ENCODE measurements at places on chromosomes 11 and 22.

DNA sequence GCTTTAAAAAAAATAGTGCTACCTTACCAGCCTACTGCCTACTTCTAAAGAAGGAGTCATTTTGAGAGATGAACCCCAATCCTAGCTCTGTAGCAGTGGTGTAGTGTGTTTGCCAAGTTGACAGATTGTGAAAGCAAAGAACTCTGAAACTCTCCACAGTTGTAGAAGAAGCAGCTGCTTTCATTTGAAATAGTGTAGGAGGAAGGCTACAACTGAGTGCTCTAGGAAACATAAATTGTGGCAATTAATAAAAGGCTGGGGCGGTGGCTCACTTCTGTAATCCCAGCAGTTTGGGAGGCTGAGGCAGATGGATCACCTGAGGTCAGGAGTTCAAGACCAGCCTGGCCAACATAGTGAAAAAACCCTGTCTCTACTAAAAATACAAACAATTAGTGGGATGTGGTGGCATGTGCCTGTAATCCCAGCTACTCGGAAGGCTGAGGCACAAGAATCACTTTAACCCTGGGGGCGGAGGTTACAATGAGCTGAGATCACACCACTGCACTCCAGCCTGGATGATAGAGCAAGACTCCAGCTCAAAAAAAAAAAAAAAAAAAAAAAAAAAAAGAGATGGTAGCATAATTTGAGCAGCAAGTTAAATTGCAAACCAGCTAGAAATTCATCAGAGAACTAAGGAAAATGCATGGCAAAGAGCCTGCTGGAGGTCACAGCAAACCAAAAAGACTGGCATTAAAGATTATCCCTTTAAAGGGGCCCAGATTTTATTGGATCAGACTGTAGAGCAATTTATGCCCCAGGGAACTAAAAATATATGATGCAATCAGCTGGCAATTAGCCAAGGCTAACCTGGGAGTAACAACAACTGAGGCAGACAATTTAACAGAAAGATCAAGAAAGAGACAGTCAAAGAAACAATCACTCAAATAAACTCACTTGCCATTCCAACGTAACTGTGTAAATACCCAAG is 112.6 kb downstream of the LUZP2 start:
- no peak for DNase-seq

GRCh38 chr11:2402106-2402505 is 1.6 kb downstream of the TSSC4 start:
- no peak for DNase-seq

- DNase-seq: no peak
Observed at GRCh38 chr22:43047605-43048004, 32.7 kb upstream of the PACSIN2 start.

GRCh38 chr11:69501891-69502860 is 20.7 kb downstream of the LINC01488 start:
- DNase-seq: no peak

- no peak for DNase-seq
Observed at GRCh38 chr22:37514526-37515051, 4.6 kb downstream of the CARD10 start.

DNA sequence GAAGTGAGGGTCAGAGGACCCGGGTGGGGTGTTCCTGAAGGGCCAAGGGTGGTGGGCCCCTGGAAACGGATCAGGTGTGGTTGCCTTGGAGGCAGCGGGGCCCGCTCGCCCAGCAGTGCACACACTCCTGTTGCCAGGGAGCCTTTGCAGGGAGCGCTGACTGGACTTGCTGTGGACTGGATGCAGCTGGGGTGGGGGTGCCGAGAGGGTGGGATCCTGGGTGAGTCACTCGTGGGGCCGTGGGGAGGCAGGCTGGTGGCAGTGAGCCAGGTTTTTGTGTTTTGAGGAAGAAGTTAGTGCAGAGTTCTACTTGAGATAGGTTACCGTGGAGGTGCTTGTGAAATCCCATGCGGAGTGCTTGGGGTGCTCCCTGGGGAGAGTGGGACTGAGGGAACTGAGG is 1.3 kb downstream of the MRPL23 start:
- no peak for DNase-seq

- DNase-seq: no peak
Observed at GRCh38 chr11:99037057-99037456, 16.3 kb downstream of the CNTN5 start.

DNA sequence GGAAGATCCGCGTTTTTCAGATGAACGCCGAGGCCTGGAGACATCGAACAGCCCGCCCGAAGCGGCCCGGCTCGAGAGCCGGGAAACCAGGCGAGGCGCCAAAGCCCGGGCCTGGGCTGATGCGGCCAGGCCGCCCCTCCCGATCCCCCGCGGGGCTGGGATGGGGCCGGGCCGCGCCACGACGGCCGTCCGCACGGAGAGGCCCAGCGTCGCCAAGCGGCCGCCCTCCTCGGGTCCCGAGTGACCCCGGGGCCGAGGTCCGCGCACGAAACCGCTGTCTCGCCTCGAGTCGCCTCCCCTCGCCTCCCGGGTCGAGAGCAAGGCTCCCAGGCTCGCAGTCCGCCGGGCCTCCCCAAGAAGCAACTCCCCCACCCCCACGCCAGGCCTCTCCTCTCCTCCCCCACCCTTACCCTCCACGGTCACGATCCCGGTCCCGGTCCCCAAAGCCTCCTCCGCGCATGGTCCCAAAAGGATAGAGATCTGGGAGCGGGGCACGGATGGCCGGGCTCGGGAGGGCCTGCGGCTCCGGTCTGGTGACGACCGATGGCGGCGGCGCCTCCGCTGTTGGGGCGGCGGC is 482 bp downstream of the DDX17 start:
- no peak for DNase-seq

DNA sequence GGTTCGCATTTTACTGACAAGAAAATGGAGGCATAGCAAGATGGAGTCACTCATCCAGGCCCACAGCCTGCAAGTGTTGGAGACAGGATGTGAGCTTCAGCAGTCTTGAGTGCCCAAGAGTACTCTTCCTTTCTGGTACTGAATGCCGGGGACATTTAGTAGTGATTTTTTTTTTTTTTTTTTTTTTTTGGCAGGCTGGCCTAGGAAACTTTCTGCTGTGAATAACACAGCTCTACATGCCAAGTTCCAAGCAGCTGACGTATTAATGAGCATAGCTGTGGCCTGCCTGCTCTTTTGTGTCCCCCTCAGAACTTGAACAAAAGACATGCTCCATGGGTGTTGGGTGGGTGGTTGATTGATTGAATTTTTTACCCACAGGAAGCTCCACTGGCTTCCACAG is 195.5 kb upstream of the CADM1 start:
- no peak for DNase-seq

GRCh38 chr11:66727282-66728037 is 1.6 kb downstream of the SPTBN2 start:
- DNase-seq: no peak

DNA sequence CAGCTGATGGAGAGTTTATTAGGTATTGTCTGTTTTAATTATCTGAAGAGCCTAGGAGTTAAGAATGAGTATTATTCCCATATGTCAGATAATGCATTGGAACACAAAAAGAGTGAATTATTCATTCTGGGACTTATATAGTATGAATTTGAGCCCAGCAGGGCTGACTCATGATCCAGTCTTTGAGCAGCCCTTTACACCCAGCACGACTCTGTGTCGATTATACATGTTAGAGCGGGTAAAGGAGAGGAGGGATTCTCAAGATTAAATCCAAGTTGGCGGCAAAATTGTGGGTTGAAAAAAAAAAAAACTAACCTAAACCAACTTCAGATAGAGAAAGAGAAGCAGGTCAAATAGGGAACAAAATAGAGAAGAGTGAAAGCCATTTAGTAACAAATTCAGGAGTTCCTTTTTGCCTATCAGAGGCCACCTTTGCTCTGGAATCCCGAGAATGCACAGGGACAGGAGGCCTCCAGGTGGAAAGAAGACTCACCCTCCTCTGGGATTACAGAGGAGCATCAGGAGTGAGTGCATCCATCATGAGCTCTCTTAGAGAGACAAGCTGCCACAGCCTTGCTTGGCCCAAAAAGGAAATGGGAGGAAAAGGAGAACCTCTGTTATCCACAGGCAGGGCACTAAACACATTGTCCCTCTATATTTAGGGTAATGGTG is 3.1 kb downstream of the MRGPRX1 start:
- DNase-seq: no peak

GRCh38 chr11:131108760-131109159 is 192.5 kb upstream of the SNX19 start:
- no peak for DNase-seq

- no peak for DNase-seq
Observed at GRCh38 chr11:117620086-117620485, 176.9 kb downstream of the DSCAML1 start.

DNA sequence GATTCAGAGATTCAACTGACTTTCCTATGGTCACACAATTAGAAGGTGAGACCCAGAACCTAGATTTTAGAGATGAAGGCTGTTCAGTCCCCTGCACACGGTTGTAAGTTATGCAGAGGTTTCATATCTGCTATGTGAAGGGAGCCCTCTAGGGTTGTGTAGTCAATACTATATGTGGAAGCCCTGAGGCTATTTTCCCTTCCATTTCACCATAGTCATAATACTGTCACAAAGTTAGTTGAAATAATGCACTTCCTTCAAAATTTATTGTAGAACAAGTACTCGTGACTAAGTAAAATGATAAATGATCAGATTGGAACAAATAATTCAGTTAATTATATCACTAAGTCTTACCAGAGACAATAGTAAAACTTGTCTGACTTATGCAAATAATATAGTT is 48.8 kb downstream of the ENDOD1 start:
- DNase-seq: no peak

- no peak for DNase-seq
Observed at GRCh38 chr11:26992031-26992541, 1.8 kb upstream of the FIBIN start.

DNA sequence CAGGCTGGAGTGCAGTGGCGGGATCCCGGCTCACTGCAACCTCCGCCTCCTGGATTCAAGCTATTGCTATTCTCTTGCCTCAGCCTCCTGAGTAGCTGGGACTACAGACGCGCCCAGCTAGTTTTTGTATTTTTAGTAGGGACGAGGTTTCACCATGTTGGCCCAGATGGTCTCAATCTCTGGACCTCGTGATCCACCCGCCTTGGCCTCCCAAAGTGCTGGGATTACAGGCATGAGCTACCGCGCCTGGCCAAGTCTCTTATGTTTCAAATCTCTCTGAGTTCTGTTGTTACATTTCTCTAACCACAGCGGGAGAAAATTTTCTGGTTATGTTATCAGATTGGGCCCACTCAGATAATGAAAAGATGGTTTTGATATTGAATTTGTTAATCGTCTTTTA is 10.1 kb downstream of the CEP57 start:
- DNase-seq: no peak
